ENCODE measurements at places on chromosomes 3 and 15. TPM values are rescaled to one million over a fixed set of nuclear protein-coding genes. Genes with fewer than 3 reads are reported as not detected.
A peak's percentile ranks its signal among the peaks of the same experiment; 100 is the strongest.

The EFCAB12 gene
- 0.47 TPM for total RNA-seq

The ERICH6 gene
- total RNA-seq = not detected

The CPOX gene
- 18.4 TPM for total RNA-seq

The GOLGA6D gene
- not detected for total RNA-seq

The FYCO1 gene
- total RNA-seq = 144 TPM

GRCh38 chr15:53307952-53308624 lies 451.4 kb downstream of the WDR72 start:
- ATAC-seq = no peak

DNA sequence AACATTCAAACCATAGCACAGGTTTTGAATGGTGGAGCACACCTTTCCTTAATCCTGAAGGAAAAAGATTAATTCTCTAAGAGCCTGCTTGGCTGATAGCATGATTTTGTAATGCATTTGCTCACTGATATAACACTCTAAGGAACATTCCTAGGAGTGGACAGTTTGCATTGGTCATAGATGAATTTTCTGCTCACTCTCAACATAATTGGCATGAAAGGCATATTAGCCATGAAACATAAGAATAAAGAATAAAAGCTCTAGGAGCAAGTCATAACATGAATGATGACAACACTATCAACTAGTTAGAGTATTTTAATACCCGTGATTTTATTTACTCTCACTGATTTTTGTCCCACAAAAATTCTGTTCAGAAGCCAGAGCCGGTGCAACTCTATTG lies 34.3 kb upstream of the LRTM1 start:
- no peak for ATAC-seq

GRCh38 chr15:80233581-80233980 lies 18.4 kb downstream of the CTXND1 start:
- ATAC-seq = no peak

DNA sequence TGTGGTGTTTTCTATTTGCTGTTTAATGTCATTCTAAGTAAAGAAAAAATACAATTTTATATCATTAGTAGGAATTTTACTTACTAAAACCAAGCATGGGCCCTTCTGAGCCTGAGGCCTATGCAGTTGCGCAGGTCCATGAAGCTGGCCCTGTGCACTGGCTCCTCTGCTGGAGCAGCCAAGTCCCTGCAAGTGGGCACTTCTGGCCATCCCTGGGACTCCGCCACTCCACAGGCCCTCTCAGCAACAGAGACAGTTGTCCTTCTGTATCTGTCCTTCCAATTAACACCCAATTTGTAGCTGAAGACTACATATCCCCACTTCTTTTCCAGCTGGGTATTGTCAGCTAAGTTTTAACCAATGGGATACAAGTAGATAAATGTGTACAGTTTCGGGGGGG lies 49.9 kb upstream of the RYK start:
- no peak for ATAC-seq

DNA sequence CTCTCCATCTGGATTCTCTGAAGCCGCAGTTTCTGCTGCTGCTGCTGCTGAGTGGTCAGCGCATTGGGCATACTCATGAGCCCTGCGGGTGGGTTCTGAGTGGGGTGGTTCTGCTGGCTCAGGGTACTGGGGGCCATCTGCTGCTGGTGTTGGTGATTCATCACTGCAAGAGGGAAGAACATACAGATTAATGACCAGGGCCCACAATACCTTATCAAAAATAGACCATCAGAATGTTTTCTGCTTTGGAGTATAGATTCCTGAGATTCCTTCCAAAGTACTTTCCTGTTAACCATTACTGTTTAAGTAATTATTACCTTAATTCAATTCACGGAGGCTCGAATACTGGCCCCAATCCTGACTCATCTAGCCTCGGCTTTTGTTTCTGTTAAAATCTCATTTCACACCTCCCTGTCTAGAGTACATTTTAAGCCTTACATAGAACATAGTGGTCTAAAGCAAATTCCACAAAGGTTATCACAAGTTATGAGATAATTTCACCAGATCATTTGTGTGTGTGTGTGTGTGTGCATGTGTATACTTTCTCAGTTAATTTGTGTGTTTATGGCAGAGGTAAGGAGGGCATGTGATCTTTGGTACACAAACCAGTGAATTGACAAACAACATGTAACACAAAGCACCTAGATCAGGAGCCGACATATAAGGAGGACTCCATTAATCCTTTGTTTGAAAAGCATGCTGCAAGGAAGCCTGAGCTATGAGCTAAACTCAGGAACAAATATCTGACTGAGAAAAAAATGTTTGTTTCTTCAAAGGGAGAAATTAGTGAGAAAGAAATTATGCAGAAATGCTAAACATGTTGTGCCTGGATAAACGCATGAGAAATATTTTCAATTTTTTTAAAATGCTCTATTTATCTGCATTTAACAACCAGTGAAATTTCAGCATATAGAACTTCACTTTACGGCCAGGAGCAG lies 68.1 kb downstream of the TM4SF4 start:
- no peak for ATAC-seq

DNA sequence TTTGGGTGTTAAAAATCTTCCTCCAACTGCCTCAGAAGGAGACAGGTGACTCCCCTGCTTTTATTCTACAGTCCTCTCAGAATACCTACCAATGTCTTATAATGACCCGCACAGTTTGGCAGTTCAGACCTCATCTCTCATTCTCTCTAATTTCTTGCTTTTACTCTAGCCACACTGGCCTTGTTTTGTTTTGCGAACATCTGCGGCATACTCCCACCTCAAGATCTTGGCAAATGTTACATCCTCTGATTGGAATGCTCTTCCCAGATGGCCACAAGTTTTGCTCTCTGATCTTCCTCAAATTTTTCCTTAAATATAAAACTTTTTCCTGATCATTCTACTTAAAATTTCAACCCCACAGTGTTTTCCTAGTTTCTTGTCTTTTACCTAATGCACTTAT lies 94.1 kb downstream of the PLSCR2 start:
- no peak for ATAC-seq

- ATAC-seq = no peak
These were observed 160.4 kb upstream of the RORA start for GRCh38 chr15:61389334-61390028.

GRCh38 chr3:119628816-119629445 lies 31.2 kb downstream of the PLA1A start:
- ATAC-seq = peak; percentile 46

GRCh38 chr15:58010983-58011382 lies 54.5 kb downstream of the ALDH1A2 start:
- ATAC-seq = no peak

DNA sequence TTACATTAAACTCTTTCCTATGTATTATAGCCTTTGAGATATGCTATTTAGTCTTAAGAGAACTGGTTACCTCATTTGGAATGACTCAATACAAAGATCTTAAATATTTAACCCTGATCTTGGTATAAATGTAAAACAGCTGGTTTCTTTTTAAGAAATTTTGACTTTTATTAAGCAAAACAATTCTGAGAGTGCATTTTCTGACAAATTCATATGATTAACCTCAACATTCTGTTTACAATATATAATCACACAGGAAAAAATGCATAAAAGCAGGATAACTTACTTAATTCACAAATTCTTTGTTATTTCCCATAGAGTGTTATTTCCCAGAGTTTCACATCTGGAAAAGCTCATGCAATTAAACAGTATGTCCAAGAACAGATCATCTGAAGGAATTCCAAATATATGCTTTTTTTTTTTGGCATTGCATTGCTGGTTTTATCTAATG lies 400.4 kb upstream of the THBS1 start:
- ATAC-seq = no peak

DNA sequence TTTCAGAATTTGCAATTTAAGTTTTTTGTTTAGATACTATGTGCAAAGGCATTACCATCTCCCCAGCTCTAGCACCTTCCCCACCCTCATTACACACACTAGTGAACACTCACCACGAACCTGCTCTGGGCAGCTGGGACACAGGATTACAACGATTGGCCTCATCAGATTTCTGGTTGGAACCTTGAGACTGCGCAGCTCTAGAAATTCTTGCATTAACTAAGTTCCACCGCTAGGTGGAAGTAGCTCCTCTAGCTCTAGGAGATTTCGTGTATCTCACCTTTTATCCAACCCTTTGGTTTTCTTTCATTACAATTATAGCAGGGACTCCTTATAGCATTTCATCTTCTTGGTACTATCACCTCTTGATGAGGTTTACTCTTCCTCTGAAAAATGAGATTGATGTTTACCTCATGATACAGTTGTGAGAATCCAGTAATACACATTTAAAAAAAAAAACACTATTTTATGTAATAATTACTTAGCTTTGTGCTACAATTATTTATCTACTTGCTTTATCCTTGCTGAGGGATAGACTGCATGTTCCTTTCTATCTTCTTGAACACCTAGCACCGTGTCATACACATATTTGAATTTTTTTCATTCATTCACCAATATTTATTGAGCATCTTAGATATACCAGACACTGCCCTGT lies 28.7 kb upstream of the PLOD2 start:
- ATAC-seq = peak; percentile 69

GRCh38 chr15:64716452-64716851 lies 58.9 kb downstream of the RBPMS2 start:
- no peak for ATAC-seq

DNA sequence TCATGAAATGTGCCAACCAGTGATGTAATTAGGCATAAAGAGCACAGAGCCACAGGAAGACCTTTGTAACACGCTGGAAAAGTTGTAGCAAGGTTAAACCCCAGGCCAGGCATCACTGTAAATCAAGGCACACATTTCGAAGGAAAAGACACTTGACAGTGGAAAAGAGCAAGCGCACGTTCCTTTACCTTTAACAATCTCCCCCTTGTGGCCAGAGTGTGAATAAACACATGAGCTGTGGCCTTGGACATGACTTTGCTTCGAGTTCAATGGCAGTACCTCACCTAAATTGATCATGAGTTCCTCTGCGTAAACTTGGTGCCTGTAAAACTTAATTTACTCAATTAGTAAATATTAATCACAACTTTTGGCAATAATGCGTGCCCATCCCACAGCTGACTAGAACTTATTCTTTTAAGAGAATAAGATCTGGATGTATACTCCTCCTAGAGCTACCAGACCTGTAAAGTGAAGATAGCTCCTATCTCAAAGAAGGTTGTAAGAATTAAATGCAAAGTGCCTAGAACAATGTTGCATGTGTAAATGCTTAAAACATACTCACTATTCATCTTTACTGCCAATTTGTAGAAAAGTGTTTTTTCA lies 757.0 kb upstream of the NECTIN3 start:
- ATAC-seq = no peak

DNA sequence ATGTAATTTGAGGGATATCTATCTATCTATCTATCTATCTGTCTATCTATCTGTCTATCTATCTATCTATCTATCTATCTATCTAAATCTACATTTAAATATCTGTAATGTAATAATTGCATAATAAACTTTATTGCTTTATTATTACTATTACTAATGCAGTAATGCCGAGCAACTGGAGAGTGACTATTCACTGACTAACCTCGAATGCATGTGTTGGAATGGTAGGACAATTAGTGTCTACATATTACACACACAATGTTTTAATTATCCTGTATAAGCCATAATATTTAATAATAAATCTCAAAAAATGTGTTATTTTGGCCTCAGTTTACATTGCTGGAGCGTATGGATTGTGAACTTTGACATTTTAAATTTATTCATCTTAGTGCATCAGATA lies 25.2 kb upstream of the CNTN3 start:
- ATAC-seq = no peak

GRCh38 chr3:172383306-172383796 lies 64.9 kb downstream of the GHSR start:
- no peak for ATAC-seq

DNA sequence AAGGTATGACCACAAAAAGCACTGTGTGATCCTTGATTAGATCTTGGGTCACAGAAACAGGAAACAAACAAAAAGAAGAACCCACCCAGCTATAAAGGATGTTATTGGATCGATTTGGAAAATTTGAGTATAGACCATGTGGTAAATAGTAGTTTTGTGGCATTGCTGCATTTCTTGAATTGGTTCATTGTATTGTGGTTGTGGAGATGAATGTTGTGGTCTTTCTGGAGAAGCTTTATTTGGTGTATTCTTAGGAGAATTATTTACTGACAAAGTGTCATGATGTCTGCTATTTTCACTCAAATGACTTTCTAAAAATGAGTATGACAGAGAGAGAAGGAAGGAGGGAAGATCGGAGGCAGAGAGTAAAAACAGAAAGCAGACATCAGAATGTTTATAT lies 406.2 kb downstream of the CNTN4 start:
- no peak for ATAC-seq

GRCh38 chr15:34802803-34803750 lies 7.7 kb upstream of the ACTC1 start:
- ATAC-seq = no peak

DNA sequence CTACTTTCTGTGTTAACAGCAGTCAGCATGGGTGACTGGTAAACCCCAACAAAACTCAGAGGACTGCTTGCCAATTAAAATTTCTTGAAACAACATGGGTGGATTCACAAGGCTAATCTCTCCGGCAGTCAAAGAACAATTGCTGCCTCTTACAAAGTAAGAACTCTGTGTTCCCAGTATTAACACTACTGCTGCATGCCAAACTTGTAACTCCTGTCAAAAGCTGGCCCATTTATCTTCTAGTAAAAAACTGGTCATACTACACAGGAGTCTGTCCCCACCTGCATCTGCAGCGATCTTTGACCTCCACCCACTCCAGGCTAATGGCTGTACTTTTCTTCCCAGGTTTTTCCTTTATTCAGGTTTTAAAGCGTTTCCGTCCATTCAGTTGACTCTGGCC lies 8.7 kb upstream of the ZNF589 start:
- peak; percentile 48 for ATAC-seq

DNA sequence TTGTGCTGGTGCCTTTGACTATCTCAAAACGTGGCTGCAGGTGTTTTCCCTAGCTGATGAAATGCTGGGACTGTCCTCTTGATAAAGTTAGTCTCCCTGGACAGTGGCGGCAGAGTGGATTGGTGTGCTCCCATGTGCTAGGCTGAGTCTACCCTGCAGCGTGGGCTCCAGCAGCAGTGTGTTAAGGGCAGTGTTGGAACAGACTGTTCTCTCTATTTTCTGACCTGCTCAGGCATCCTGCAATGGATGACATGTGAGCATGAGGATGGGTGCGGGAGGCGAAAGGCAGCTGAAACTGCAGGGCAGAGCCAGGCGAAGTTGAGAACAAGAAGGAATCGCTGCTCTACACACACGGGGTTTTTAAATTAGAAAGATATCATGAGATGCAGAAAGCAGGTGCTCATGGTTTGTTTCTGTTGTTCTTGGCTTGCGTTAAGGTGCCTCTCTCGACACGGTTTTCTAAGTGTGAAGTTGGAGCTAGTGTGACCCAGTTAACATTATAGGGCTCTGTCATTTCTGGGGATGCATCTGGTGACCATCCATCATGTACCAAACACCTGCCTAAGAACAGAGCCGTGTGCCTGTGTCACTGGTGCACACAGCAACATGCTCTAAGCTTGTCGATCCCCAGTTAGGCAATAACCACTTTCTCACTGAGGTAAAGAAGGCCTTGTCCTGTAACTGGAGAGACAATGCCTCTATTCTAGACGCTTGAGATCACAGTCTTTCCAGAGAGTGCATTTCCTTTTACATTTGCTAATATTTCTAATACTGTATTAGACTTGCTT lies 44.3 kb downstream of the SLCO3A1 start:
- ATAC-seq = no peak

DNA sequence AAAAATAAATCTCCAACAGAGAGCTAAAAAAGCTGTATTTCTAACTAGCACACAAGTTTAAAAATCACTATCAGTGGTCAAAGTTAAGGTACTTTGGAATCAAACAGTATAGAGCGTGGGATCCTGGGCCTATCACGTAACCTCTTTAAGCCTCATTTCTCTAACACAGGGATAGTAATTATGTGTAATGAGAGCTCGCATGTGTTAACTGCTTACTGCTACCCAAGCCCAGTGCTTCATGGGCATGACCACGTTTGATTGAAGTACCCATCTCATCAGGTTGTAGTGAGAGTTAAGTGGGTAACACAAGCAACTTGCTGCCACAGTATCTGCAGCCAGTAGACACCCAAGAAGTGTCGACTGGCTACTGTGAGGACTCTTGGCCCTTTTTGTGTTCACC lies 28.2 kb upstream of the NOX5 start:
- no peak for ATAC-seq
